ENCODE measurements at places on chromosomes 13 and 19.
A peak's percentile ranks its signal among the peaks of the same experiment; 100 is the strongest.

GRCh38 chr19:4597278-4597974 is 37.9 kb upstream of the SEMA6B start:
- DNase-seq, result no peak

GRCh38 chr19:40486017-40486416 is 19.2 kb downstream of the SPTBN4 start:
- DNase-seq, result no peak

- peak; percentile 6 for DNase-seq
These were observed 937 bp downstream of the ZNF841 start for GRCh38 chr19:52094526-52095130.

- DNase-seq, result no peak
These were observed 27.3 kb downstream of the IFT88 start for GRCh38 chr13:20594280-20594679.

DNA sequence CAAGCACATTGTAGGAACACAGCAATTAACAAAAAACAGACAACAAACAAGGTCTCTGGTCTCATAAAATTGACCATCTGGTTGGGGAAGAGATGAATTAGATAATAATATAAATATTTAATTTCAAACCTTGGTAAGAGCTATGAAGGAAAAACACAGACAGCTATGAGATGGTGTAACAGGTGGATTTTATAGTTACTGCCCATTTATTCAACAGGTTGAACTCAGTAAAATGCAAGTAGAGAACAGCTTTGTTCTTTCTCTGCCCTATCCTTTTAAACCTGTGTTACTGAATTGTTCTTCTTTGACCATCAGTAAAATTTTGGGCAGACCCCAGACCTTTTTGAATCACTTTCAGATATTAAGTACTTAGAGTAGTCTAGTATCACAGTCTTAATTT is 77.6 kb upstream of the FAM216B start:
- DNase-seq, result no peak

GRCh38 chr13:87535911-87536310 is 135.3 kb upstream of the SLITRK5 start:
- no peak for DNase-seq

DNA sequence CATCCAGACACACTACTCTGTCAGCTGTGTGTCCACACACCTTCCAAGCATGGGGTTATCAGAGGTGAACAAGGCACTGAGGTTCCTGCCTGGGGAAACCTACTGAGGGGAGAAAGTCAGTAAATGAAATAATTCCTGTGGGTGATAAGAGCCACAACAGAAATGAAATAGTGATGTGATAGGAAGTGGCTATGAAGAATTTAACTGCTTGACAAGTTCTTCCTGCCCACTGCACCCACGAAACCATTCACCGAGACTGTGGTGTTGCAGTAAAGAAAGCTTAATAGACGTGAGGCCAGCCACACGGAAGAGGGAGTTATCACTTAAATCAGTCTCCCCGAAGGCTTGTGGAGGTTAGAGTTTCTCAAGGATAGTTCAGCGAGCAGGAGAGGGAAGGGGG is 353.1 kb downstream of the UQCRFS1 start:
- DNase-seq, result no peak

DNA sequence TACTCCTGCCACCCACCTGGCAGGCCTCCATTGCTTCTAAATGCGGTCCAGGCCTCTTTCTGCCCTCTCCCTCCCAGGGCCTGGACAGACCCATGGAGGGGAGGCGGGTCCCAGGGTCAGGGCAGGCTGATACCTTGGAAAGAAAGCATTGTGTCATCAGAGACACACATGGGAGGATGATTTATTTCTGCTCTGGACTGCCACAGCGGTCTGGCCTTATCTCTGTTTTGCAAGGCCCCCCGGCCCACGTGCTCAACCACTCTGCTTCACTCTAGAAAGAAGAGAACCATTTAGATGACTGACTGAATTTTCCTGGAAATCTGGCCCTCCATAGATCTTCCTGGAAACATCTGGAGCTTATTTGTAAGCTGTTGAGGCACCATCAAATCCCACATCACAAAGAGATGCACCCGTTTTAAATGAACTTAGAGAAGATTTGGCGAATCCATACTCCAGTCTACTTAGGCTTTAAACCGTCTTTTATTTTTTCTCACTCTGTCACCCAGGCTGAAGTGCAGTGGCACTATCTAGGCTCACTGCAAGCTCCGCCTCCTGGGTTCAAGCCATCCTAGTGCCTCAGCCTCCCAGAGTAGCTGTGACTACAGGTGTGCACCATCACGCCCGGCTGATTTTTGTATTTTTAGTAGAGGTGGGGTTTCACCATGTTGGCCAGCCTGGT is 48.3 kb upstream of the URI1 start:
- peak; percentile 32 for DNase-seq

- no peak for DNase-seq
These were observed 1700.1 kb upstream of the SLC10A2 start for GRCh38 chr13:104766319-104766718.

DNA sequence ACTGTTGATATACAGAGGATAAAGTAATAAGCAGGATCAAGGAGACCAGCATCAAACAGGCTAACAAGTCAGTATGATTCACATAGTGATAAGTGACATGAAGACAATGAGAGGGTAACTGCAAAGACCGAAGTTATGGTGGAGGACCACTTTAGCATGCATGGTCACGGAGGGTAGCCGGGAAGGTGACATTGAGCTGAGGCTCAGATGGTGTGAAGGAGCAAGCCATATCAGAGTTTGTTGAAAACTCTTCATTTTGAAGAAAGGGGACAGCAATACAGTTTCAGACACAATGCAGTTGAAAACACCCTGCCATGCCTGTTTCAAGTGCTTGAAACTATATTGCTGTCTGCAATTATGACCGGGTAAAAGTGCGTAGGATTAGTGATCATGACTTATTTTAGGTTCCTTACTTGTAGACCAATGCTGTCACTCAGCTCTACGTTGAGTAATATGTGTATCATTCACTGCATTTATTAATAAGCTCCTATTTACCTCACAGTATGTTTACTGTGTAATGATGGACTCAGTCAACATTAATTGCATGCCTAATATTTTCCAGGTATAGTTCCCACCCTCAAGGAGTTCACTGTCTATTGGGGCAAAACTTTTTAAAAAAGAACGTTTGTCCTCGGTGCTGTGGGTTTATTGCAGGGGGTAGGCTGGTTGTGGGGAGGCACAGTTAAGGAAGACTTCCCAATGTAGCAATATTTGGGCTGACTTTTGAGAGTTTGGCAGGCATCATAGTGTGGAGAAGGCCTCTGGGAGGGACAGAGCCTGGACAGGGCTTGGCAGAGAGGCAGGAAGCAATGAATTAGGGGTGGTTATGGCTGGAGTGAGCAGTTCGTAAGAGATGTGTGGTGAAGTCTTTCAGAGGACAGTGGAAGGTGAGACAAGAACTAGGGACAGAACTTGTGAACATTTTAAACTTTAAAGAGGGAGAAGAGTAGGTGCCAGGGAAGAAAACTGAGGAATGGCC is 3.2 kb downstream of the UBAC2 start:
- no peak for DNase-seq

DNA sequence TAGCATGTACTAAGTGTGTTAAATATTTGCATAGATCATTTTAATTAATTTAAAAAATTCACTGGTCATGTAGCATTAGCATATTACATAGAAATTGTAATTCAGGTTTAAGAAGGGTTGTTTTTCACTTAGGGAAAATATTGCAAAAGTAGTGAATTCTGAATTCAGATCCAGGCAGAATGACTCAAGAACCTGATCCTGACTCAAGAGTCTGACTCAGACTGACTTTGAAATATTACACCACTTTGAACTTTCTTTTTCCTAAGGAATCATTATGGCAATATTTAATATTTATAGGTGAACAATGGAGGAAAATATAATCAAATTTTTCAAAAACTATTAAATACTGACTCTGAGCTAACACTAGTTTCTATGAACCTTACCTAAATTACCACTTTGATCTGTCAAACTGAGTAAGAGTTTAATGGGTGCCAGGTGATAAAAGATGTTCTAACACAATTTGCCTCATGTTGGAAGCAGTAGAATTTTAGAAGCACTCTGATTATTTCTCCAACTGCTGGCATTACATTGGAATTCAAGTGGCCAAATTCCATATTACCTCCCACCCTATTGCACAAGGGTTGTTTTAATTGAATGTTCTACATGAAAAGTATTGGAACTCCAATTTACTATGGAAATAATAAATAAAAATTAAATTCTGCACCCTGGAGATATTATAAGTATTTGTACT is 261.6 kb downstream of the SLITRK1 start:
- DNase-seq, result no peak

GRCh38 chr13:108060111-108060510 is 155.2 kb downstream of the LIG4 start:
- no peak for DNase-seq

DNA sequence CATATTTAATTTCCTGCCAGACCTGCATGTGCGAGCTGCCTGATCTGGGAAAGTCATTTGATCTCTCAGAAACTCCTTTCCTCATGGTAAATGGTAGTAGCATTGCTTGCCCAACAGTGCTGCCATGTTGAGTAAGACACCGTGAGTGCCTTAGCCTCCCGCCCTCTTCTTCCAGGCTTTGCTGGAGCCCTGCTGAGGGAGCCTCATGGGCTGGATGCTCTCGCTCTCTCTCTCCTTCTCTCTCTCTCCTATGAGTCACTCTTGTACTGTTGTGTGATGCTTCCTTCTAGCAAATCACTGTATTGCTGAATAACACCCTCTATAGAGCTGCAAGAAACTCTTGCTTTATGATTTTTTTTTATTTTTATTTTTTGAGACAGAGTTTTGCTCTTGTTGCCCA is 365.5 kb downstream of the UQCRFS1 start:
- peak; percentile 19 for DNase-seq

GRCh38 chr19:6947745-6948144 is 60.4 kb downstream of the ADGRE1 start:
- DNase-seq, result no peak
